ENCODE measurements at places on chromosomes 7 and 10.

- DNase-seq, result no peak
These were observed 694 bp downstream of the C10orf62 start for GRCh38 chr10:97590082-97590747.

DNA sequence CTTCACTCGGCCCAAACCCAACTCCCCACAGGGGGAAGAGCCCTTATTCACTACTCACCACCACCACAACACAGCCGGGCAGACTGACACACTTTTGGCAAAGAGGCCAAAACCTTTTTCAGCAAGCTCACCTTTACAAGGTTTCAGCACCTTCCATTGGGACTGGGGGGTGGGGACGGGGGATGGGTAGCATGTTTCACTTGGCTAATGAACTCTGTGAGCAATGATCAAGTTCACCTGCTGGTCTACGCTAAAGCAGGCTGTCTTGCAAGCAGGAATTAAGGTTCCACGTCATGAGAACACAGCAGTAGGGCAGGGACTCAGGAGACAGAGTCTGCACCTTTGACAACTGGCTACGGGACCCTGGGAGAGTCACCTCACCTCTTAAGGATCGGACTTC lies 7.0 kb downstream of the FAM53B start:
- no peak for DNase-seq

DNA sequence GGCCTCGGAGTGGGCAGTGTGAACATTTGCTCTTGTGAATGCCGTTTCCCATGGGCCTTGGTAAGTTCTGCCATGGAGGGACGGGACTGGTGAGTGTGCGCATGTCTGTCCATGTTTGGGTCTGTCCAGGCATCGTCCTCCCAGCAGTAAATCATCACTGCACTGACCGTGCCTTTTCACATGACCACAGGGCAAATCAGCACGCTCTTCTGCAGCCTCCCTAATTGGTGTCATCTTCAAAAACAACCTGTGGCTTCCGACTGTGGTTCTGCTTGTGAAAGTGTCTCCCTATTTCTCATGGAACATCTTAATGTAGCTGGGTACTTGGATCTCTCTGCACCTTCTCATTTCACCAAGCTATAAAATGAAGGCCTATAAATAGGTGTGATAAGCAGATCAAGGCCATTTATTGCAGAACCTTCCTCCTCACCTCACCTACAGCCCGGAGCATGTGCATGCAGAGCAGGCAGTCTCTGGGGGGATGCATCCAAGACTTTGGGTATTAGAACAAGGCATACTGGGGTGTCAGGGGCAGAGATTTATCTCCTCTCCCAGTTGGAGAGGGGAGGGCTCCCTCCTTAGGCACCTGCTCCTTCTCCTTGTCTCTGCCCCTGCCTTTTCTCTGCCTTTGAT lies 77.4 kb downstream of the RBM20 start:
- DNase-seq, result no peak

DNA sequence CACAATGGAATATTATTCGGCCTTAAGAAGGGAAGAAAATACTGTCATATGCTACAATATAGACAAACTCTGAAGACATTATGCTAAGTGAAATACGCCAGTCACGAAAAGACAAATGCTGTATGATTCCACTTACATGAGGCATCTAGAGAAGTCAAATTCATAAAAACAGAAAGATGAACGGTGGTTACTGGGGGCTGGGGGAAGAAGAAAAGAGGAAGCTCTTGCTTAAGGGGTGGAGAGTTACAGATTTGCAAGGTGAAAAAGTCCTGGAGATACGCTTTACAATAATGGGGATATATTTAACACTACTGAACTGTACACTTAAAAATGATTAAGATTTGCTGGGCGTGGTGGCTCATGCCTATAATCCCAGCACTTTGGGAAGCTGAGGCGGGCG lies 49.0 kb downstream of the PSMC2 start:
- no peak for DNase-seq

GRCh38 chr7:69534461-69535041 lies 63.7 kb upstream of the AUTS2 start:
- no peak for DNase-seq

All from Caco-2 (cell line).